ENCODE measurements at places on chromosomes 5 and 9.
A peak's percentile ranks its signal among the peaks of the same experiment; 100 is the strongest.

DNA sequence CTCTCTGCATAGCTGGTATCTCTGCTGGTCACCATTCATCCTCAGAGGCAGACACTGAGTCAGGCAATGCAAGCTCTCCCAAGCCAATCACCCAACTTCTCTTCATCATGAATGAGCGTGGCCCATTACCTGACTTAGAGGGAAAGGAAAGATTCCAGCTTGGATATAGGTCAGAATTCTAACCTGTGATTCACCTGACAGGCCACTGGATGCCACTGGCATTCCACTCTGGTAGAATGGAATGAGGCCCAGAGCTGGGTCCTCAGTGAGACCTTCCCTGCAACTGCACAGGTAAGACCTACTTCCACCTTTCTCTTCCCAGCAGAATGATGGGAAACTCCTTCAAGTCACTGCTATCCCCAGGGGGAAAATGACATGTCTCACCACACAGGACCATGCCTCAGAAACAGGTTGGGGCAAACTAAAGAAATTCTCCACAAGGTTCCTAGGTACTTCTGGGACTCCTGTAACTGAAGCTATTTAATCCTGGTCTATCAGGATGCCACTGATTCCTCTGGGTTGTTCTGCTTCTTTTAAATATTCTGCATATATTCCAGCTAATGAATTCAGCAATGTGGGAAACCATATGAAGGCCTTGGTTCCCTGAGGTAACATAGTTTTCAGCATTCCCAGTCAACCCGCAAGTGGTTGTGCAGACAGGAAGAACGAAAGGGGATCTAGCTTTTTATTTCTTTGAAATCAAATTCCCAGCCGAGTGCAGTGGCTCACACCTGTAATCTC, 62.0 kb downstream of the SUSD1 start:
- DNase-seq, result no peak

DNA sequence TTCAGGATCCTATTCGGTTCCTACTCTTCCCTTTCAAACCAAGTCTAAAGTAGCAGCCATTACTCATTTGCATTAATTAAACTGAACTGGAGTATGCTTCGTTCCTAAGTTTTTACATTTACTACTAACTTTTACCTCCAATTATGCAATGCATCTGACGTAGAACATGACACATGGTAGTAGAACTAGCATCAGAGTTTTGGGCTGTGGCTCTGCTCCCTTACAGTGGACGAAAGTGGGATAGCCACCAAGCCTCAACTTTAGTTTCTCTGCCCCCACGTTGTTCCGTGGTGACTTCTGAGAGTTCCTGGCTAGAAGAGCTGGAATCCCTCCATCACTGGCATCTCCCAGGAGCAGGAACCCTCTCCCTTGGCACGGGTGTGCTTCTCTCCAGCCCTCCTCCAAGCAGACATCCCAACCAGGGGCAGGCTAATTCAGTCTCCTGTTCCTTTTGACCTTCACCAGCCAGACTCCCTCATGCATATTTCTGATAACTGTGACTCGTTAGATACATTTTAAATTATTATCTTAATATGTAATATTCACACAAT, 2.9 kb downstream of the IFNE start:
- no peak for DNase-seq

DNA sequence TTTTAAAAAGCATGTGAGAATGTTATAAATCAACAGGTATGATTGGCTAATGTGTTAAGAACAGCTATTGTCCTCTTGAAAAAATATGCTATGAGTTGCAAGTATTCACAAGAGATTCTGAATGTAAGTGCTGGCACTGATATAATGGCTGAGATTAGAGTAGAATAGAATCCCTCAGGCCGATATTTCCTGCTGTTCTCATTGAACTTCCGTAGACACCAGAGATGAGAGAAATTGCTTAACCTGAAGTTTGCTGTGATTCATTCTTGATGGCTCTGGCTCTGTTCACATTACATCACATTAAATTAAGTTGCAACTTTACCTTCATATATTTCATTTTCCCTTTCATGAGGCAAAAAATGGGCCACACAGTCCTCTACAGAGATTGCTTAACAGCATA, 114.5 kb downstream of the BAAT start:
- DNase-seq, result no peak

DNA sequence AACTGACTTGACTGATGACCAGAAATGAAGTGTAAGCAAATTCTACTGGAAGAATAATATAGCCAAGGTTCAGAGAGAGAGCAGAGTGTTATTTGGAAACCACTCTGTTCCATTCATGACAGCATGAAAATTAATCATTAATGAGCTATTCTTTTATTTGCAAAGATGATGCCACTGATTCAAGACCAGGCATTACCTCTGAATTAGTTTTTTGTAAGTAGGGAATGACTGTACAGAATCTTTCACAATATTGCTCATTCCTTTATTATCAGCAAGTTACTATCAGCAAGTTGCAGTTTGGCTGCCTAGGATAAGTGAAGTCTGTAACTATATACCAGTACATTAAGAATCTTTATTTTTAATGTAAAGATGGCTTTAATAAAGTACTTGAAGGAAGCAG, 75.1 kb upstream of the RGMB start:
- DNase-seq, result no peak

- DNase-seq, result no peak
These were observed 7.2 kb downstream of the TOR1A start for GRCh38 chr9:129816501-129817435.

GRCh38 chr5:84565866-84566265, 181.2 kb upstream of the EDIL3 start:
- DNase-seq, result no peak

DNA sequence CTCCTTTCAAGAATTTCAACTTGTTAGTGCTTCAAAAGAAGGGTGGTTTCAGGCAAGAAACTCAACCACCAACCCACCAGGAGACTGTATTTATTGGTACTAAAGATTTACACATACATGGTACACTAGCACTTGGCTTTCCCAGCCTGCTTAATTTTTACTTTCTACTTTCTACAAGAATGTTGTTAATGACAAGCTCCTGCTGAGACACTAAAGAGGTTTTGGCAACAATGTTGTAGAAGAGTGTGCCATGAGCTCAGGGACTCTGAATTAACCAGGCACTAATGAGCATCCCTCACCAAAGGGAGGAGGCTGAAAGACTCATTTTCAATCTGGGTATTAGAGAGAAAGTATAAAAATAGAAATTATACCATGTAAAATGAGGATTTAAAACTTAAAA, 195.0 kb downstream of the KIAA0825 start:
- DNase-seq, result no peak

DNA sequence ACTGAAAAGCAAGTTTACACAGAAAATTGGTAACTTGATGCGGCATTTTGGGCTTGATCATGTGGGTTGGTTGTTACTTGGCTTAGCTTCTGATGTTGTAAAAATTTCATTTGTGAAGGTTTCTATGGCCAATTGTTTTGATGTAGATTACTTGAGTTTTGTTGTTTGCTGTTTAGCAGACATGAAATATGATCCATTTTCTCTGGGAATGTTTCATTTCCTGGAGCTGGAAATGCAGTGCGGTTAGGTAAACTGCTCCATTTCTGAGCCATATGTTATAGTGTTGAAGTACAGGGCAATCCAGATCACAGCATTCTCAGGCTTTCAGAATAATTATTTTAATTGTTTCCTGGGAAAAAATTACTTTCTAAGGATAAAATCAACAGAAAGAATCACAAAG, 396.9 kb downstream of the ENC1 start:
- DNase-seq, result no peak

- peak; percentile 44 for DNase-seq
These were observed at the start of gene CTNNA1 for GRCh38 chr5:138752951-138753793. TSS of gene CTNNA1 (plus strand) at chr5:138753425. CDS start at chr5:138781925, 28,500 bp downstream.

DNA sequence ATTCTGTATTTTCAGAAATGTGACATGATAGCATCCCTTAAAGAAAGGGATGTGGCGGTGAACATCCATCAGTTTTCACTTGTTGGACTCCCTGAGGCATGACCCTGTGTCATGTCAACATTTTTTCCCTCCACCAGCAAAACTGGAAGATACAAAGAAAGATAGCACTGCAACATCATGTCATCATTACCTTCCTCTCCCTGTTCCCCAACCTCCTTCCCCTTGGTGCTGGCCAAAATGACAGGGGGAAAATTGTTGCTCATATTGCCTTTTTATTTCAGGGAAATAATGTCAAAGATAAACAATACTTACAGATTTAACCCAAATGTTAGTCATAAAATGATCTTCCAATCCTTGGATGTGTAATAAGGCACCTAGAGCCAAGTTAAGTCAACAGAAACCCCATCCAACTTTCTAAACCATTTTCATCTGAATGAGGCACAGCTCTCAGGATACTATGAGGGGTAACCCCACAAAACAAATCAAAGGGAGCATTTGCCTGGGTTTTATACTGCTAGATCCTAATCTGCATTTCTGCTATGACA, 644.3 kb downstream of the ACTL7B start:
- DNase-seq, result no peak

DNA sequence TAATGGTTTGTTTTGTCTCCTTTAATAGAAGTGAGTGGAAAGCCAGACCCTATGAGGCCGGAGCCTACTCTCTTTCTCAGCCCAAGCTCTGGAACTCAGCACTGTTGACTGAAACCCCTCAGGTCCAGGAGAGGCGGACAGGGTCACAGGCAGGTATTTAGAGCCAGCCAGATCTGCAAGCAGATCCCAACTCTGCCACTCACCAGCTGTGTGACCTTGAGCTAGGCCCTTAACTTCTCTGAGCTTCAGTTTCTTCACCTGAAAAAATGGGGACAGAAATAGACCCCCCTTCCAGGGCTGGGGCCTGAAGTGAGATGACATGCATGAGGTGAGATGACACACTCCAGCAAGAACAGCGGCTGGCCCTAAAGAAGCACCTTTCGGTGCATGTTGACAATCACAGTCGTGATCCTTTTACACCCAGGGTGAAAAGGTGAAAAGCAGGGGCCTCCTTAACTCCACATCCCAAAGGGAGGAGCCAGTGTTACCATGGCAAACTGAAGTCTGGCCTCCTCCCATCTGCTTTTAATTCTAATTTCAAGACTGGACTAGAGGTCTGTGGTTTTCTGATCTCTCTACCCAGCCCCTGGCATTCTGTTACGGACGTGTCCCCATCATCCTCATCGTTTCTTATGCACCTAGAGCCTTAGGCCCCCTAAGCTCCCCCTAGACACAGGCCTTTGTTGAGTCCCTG, 27.2 kb downstream of the MORN5 start:
- DNase-seq, result no peak

- DNase-seq, result no peak
These were observed 15.4 kb downstream of the POC5 start for GRCh38 chr5:75701856-75702255.

- no peak for DNase-seq
These were observed 371.1 kb upstream of the ZNF608 start for GRCh38 chr5:125117566-125117965.

DNA sequence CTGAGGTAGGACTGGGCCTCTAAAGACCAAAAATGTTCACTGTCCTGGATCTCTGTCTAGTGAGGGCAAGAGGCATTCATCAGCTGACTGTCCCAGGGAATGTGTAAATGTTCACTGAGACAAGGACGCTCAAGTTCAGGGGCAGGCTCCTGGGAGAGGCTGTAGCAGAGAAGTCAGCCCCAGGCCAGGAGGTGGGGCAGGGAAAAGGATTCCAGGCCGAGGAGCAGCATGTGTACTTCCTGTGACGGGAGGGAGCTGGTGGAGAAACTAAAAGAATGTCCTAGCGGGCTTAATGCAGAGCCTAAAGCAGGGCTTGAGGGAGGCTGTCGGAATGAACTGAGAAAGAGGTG, 205.8 kb downstream of the GABBR2 start:
- DNase-seq, result no peak

DNA sequence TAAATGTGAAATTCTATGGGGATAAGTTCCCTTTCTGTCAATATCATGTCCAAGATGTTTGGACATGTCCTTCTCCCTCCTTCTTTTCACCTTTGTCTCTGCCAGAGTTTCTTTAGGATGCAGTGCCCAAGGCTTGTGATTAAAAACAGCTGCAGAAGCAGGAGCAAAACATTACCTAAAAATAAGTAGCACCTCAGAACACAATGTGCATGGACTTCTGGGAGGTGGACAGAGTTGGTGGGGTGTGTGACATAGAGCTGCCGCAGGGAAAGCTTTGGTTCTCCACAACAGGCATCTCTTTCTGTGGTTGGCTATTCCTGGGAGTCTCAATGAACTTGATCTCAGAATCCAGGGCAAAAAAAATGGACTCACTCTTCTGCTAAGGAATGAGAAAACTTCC, 97.0 kb downstream of the SEC61B start:
- no peak for DNase-seq

- DNase-seq, result no peak
These were observed 28.5 kb downstream of the CFAP90 start for GRCh38 chr5:7822449-7822848.

DNA sequence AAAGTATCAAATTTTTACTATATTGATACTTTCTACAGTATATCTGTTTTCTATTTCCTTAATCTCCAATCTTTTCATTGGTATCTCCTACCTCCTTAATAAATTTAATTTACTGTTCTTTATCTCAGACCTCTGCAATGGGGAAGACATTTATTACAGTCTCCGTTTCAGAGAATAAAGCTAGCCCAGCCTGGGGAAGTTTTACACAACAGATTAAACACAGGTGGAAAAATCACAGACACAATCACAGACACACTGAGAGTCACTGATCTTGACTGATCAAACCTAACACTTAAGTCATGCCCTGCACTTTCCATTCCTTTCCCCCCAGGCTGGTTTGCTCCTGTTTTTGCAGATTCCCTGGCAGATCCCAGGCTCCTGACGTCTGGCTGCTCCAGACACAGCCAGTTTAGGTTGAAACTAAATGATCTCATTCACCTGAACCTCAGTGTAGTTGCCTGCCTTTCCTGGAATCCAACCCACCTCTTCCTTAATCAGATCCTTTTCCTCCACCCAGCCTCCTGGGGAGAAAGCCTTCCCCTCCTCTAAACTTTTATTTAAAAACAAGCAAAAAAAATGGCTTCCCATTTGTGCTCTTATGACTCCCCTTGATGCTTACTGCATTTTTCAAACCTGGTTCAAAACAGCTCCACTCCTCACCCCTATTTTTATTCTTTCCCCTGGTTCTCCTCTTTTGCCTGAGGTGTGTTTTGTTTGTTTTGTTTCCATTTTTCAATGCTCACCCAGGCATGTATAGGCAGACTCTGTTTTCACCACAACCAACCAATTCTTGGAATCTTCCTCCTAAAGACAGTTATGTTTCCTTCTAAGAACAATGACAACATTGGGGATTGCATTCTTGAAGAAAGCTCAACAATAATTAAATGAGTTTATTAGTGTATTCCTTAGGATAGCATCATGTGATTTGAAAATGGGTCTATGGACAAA, 29.5 kb upstream of the OSMR start:
- no peak for DNase-seq

- no peak for DNase-seq
These were observed 145.4 kb upstream of the MTAP start for GRCh38 chr9:21656776-21657674.

GRCh38 chr9:117704024-117704575, at the start of gene TLR4:
TSS of gene TLR4 (plus strand) at chr9:117704403. CDS start at chr9:117704473, 70 bp downstream.
- DNase-seq, result no peak

DNA sequence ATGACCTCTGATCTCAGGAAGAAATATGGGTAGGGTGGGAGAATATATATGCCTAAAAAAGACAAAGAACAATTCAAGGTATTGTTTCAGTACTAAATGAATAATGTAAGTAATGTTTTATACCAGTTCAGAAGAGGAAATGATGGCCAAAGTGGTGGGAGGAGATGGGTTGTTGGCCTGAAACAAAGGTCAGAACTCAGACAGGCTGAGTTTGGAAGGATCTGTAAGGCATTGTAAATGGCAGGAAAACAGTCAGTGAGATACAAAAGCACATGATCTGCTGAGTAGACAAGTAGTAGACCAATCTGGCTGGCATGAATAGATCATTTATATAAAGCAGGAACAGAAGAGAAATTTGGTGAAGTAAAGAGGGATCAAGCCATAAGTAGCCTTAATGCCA, 175.8 kb upstream of the PLCXD3 start:
- no peak for DNase-seq

Measured in stimulated activated CD4-positive, alpha-beta T cell treated with anti-CD3 and anti-CD28 coated beads, TNF-alpha, amount 100 ng/mL, for 4 hours (primary cell).